ENCODE measurements at places on chromosomes 13 and 19.

DNA sequence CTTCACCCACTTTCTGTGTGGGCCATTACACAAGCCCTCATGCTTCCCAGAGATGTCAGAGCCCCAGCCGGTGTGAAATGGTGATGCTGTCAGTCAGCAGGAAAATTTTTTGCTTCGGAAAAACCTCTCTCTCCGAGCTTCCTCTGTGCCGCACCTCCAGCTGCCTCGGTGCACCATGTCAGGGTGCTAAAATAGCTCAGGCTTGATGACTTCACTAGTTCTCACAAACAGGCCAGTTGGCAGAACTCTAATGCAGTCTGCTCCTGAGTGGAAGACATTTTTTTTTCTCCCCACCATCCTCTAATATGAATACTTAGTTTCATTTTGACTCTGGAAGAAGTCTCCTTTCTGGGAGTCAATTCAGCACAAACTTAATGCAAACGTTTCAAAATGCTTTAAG is 71.3 kb downstream of the KLF12 start:
- DNase-seq: no peak

GRCh38 chr19:13071444-13072187 is 31.0 kb downstream of the LYL1 start:
- no peak for DNase-seq

DNA sequence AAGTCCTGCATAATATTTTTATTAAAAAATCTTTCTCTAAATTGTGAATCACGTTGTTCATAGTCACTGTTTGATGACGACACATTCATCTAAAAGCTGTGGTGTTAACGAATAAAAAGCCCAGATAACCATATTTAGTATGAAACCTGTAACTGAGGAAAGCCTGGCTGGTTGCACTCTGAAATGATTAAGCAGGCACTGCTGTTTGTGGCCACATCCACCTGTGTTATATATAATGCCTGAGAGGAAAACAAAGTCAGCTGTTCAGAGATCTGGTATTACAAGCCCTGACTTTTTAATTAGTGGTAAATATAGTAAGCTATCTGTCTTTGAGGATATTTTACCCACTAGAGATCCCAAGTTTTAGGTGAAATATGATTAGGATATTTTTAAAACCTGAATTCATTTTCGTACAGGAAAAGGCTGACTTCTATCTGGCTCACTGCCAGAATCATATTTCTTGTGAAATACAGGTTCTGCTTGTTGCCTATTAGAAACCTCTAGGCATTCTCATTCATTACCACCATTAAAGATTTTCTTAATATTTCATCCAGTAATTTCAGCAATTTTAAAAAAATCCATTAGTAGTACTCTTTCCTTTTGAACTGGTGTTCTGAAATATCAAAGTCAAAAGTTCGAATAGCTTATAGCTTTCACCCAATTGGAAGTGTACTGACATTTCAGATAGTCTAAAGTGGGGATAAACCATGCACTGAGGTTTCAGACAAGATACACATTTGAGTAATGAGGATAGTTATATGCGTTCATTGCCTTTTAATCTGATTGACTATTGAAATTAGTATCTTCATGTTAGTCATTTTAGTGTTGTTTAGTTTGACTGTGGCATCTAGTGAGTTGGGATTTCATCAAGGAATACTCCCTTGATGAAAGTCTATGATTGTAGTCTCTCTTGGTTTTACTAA is 79.7 kb downstream of the LMO7 start:
- no peak for DNase-seq

DNA sequence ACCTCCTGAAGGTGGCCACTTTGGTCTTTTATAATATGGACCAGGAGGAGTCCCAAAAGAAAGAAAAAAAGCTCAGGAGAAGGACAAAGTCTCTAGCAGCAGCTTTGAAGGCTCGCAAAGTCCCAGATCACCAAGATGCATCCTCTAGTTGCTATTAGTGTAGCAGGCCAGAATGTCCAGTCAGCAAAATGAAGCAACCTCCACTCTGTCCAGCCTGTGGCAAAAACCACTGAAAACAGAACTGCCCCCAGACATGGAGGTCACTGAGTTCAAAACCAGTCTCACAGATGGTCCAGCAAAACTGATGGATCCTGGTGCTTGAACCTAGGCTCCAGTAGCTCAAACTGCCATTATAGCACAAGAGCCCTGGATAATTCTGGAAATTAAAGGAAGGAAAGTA is 10.4 kb downstream of the LILRB4 start:
- no peak for DNase-seq

DNA sequence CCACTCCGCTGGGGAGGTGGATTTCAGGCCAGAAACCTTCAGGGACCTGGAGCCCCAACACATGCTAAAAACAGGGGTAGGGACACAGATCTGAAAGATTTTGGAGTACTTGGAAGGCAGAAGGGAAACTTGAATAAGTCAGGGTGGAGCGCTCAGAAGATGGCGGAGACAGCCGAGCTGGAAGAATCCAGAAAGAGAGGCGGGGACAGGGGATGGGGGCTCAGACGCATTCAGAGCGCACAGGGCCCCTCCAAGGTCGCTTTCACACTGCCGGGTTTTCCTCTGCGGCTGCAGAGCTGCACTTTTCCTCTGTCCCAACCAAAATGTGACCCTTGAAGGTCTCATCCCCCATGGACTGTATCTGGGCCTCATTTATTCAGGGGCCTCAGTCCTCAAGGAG is 56.9 kb downstream of the ERICH4 start:
- no peak for DNase-seq

DNA sequence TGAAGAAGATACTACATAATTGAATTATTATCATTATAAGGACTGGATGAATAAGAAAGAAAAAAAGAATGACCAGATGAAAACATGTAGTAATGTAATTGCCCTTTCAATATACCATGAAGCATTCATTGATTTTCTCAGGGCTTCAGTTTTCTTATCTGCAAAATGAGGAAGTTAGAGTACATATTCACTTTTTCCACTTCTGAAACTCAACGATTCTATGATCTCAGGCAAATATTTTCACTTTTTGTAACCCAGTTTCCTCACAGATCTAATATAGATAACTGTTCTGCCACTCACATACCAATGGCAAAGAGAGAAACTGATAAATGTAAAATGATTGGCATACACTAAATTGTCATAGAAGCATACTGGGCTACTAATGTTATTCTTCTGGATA is 856.6 kb upstream of the KLHL1 start:
- DNase-seq: no peak

DNA sequence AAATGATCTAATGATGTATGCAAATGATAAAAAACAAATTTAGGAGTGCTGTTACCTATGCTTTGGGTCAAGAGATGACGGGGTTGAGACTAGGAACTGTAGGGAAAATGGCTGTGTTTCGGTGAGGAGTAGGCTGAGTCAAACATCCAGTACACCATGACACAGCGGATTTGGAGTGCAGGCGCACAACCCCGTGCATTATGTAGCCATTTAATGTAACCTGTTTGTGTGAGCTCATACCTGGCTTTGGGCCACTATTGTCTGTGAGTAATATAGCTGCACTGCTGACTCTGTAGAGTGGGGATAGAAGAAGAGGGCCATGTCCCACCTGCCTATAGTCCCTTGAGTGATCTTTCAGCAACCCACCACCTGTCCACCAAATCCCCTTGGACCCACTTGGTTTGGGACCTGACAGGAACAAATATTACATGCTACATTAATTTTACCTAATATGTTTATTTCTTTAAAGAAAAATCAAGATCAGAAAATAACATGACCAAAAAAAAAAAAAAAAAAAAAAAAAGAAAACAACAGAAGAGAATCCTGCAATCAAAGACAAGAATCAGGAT is 95.5 kb upstream of the KLHL1 start:
- DNase-seq: peak; percentile 12

GRCh38 chr19:16143399-16144215 is at the start of gene HSH2D:
HSH2D (plus strand) TSS chr19:16143685; CDS start chr19:16148751, 5,066 bp downstream.
- DNase-seq: no peak

- no peak for DNase-seq
These were observed 15.4 kb downstream of the CEBPG start for GRCh38 chr19:33388725-33389420.

GRCh38 chr13:46596466-46596865 is 43.5 kb downstream of the LRCH1 start:
- DNase-seq: no peak

DNA sequence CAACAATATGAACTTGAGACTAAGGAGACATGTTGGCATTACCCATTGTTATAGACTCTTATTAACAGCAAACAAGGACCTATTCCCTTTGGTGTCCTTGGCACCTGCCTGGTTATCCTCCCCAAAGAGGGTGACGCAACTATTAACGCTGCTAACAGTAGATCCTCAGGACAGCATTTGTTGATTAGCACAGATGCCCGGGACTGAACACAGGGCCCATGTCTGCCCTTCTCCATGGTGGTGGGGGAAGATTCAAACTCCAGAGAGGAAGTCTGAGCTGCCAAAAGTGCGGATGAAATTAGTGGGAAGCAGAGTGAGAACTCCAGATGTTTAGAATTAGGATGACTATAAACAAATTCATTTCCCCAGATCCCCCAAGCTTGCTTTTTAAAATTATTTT is 101.2 kb upstream of the RAP2A start:
- DNase-seq: no peak

GRCh38 chr13:108276060-108276459 is 6.5 kb downstream of the TNFSF13B start:
- no peak for DNase-seq

GRCh38 chr19:50833802-50834167 is 411 bp upstream of the KLK15 start:
- no peak for DNase-seq

- DNase-seq: no peak
These were observed 23.3 kb downstream of the N4BP2L2 start for GRCh38 chr13:32515246-32515645.

- no peak for DNase-seq
These were observed 208.8 kb downstream of the COG6 start for GRCh38 chr13:39864221-39864620.

GRCh38 chr19:13078381-13078780 is 24.3 kb downstream of the LYL1 start:
- no peak for DNase-seq

- no peak for DNase-seq
These were observed 703 bp downstream of the CLEC4G start for GRCh38 chr19:7731218-7731595.

DNA sequence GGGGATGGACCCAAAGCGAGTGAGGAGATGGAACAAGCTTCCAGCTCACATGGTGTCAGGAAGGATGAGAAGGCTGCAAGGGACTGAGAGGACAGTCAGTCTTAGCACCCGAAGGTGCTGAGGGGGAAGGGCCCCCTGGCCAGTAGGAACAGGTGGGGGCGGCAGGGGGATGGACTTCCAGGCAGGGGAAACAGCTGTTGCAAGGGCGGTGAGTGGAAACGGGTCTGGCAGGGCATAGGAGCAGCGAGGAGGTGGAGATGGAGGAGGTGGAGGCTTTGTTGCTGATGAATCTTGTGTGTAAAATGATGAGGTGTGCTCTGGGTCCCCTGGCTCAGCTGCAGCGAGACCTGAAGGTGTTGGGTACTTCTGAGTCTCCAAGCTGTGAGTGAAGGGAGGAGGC is 1.2 kb downstream of the MAP1S start:
- DNase-seq: no peak

DNA sequence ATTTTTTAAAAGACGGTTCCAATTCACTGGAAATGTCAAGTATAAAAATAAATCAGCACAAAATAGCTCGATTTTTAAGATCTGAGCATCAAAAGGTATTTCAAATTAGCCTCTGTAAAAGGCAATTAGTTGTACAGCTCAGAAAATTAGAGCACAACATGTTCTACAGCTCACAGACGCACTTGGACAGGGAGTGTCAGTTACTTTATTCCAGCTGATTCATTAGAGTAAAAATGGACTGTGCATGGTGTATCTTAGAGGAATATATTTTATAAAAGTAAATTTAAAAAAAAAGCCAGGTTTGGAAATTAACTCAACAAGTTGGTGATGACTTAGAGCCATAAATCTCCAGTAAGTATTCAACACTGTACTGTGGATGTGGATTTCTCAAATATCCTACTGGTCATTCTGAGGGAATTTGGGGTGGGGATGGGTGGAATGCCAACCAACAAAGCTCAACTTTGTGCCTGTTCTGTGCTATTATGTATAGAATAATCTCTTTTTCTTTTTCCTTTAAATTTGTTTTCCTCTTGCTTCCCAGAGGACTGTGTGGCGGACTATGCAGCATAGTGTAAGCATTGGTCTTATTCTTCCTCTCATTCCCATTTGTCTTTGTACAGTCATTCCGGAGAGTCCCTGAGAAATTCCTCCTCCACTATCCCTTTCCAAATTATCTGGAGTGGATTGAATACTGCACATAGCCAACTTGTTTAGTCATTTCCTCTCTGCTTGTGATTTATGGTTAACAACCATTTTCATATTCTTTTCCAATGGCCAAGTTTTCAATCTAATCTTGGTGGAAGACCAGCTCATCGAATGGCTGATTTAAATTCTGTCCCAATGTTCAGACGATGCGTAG is 169.3 kb downstream of the DCT start:
- DNase-seq: peak; percentile 1

- no peak for DNase-seq
These were observed 66.7 kb downstream of the ATP11A start for GRCh38 chr13:112756511-112756966.

GRCh38 chr19:18100710-18101109 is 3.1 kb downstream of the MAST3 start:
- no peak for DNase-seq

DNA sequence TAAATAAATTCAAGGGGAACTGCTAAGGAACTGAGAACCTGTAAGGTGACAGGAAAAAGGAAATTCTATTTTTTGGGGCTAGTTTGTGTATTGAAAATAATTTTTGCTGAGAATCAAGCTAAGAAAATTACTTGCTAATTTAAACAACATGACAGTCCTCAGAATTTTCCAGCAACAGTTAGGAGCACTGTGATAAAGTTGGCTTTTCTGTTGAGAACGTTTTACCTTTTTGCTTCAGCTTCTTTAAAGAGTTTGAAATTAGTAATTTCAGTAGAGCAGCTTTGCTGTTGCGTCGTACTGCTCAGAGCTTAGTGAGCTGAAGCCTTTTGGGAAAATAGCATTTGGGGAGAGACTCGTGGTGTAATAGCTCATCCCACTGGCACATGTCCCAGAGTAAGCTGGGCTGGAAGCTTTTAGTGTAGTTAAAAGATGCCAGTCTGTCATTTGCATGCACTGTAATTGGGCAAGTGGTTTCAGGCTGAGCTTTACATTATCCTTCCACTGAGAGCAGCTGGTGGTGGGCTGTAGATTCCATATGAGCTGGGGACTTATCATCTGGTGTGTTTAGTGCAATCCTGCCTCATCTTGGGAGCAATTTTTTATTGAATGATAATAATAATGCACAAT is 69.8 kb downstream of the LRCH1 start:
- DNase-seq: no peak

GRCh38 chr13:73367886-73368285 is 309.1 kb downstream of the KLF5 start:
- no peak for DNase-seq

DNA sequence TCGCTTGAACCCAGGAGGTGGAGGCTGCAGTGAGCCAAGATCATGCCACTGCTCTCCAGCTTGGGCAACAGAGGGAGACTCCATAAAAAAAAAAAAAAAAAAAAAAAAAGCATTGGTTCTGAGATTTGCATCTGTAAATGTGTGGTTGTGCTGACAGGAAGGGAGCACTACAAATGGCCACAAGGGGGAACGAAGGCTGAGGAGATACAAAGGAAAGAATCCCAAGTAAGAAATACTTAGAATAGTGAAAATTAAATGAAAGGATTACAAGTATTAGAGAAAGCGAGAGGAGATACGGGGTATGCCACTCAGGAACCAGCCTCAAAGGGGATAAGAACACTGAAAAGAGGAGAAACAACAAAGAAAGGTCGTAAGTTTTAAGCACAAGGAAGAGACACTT is 284.9 kb downstream of the KLF12 start:
- DNase-seq: no peak

Data from NCI-H460 (cell line).